NCI-H345 (cell line): ENCODE measurements at places on chromosomes 1 and 21.

DNA sequence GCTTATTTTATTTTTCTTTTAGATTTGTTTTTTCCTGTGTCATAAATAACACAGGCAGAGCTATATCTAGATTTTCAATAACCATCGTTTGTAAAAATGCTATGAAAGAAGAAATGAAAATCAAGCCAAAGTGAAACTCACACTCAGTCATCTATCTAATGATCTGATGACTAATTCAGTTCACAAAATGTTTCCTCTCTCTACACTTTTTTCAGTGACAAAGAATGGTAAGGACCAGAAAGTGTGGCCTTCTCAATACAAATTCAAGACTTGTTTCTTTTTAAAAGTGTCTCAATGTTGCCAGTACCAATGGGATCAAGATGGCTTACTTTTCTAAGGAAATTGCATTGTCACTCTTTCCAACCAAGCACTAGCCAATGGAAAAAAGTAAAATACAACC is 282.8 kb upstream of the PKN2 start:
- DNase-seq = no peak

DNA sequence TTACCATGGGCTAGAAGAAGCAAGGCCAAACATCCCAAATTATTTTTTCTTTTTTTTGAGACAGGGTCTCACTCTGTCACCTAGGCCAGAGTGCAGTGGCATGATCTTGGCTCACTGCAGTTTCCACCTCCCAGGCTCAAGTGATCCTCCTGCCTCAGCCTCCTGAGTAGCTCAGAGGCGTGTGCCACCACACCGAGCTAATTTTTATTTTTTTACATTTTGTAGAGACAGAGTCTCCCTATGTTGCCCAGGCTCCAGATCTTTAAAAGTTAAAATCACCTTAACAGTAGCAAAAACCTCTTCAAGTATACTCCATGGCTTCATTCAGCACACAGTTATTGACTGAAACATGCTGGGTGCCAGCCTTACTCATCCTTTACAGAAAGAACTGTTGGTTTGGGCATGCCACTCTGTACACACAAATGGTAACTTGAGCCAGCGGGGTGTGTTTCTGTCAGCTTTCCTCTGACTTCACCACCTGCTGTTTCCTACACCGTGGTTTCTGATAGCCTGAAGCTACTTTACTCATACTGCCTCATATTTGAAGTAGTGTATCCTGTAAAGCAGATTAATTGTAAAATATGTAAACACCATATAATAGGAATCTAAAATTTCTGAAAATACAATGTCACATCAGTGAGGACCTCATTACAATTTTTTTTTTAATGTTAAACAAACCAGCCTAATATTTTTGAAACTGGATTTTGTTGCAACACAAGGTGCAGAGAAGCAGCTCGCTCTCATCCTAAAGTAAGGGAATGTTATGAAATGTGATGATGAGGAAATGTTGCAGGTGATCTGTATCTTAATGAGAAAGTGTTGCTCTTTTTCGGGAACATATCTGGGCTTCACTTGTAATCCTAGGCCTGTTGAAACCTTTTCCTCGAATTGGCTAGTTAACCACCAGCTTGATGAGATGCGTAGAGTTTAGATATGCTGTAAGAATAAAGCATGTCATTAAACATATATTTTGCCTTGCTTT is 113.9 kb downstream of the ATP5PO start:
- DNase-seq = peak; percentile 98

DNA sequence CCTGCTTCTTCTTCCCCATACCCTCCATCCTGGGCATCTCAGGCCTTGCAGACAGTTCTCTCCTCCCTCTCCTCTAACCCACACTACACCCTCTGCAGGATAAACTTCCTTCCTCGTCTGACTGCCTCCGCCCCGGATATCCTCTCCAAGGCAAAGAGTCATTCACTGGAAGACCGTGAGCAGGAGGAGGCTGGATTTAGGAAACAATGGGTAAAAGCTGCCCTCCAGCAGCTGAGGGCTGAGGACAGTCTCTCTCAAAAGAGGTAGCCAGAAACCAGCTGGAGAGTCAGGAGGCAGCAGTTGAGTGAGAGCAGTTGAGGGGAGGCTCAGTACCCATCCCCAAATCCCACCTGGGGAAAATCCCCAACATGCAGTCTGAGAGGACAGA is 1.4 kb downstream of the CSRP1 start:
- DNase-seq = peak; percentile 61

GRCh38 chr1:218156595-218156994 is 128.5 kb upstream of the RRP15 start:
- DNase-seq = peak; percentile 76

- no peak for DNase-seq
Measured at GRCh38 chr1:27564710-27565649, 39.0 kb downstream of the AHDC1 start.

GRCh38 chr1:101484689-101485338 is 248.0 kb downstream of the S1PR1 start:
- no peak for DNase-seq

DNA sequence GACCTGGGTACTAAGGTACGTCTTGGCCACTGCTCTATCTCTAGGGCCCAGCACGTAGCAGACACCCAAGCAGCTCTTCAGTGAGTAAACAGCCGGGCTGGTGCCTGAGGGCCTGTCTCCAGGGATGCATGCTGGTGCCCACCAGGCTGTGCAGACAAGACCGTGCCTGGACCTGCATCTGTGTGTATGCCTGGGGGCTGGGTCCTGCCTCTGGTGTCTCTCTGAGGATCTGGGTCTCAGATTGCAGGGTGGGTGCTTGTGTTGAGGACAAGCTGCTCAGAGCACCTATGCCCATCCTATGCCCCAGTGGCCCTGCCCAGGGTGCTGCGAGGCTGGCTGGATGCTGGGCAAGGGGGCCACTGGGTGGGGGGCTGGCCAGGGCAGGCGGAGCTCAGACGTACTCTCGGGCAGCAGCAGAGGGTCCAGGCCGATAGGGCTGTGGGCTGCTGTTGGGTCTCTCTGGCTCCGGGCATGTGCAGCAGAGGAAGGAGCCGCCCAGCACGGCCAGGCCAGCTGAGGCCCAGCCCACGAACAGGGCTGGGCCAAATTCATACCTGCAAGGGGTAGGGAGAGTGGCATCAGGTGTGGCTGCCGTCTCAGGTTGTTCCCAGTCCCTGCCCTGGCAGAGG is 4.4 kb downstream of the CLDN19 start:
- DNase-seq = peak; percentile 26

DNA sequence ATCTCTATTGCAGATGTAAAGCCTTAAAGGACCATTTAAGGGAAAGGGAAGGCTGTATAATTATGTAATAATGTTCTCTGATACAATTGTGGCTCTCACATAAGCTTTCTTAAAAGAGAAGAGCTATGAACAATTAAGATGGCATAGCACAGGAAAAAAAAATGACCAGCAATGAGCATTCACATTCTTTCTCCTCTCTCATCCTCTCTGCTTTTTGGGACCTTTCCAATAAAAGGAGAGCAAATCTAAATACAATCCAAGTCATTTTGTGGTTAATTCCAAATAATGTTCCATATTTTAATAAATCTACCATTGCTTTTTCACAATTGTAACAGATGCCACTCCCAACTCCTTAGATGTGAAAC is 23.5 kb downstream of the SMYD3 start:
- DNase-seq = no peak

DNA sequence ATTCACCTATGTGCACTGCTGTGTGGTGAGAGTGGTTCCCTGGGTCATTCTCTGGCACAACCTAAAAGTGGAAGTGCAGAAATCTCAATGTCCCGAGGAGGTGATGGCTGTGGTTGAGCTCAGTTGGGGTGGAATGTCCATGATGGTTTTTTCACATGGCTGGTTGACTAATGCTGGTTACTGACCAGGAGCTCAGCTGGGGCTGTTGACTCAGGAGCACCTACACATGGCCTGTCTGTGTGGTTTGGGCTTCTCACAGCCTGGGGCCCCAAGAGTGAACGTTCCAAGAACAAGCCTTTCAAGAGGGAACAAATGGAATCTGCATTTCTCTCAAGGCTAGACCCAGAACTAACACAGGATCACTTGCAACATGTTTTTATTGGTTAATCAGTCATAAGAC is 6.4 kb upstream of the KANK4 start:
- no peak for DNase-seq

DNA sequence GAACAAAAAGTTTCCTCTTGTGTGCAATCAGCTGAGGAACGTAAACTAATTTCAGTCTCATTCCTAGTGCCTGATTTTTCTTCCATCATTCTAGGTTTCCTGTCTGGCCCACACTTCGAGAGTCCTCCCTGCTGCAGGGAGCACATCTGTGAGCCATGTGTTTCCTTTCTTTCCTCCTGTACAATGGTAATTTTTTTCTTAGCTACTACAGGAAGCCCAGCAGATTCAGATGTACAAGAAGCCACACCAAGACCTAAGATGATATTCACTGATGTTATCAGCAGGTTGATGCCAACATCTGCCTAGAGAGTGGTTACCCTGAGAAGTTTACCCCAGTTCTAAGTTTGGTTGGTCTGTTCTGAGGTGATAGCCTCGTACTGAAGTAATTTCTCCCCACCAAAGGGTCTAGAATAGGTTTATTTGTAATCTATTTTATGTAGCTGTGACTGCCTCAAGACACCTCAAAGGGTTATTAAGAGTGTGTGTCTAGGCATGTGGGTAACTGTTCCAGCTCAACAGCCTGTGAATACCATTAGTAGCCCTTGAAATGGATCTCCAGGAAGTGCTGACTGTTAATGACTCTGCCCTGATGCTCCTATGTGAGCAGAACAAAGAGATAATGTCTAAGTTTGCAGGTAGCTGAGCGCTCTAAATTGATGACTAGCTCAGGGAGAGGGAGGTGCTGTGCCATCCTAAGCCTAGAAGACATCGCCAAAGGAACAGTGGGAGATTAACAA is 31.7 kb upstream of the CLDN14 start:
- no peak for DNase-seq

DNA sequence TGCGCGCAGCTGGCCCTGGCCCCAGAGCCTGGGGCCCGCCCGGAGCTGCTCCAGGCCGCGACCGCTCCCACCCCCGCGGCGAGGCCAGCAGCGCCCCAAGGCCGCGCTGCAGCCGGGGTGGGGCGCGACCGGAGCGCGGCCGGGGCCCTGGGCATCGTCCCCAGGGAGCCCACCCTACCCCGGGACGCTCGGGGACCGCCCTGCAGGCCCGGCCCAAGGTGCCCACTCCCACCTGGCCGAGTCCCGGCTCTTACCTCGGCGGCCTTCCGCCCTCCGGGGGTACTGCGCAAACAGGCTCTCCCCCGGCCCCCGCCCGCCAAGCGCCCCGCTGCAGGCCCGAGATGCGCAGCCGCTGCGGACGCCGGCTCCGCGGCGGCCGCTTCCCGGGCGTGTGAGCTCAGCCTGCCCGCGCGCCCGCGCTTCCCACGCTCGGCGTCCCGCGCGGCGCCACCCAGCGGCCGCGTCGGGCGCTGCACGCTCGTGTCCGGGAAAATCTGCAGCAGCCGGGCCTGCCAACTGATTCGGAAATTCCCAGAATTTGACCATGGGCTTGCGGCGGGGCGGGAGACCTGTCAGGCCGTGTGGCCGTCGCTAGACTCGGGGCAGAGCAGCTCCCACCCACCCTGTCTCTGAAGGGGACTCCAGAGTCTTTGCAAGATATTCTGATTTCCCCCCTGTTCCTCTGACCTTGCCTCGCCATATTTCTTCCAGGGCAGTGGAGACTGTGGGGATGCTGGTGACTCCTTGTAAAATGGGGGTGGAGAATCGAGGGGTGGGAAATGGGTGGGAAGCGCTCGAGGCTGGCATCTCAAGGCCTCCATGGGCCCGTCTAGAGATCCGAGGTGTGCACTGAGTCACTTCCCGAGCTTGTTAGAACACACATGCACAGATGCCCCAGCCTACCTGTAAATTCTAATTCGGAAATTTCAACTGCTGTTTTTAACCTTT is 41.9 kb downstream of the CD34 start:
- DNase-seq = peak; percentile 73

GRCh38 chr1:109935451-109935900 is 24.8 kb downstream of the CSF1 start:
- no peak for DNase-seq

- no peak for DNase-seq
Measured at GRCh38 chr1:3516911-3517675, 62.6 kb downstream of the ARHGEF16 start.

DNA sequence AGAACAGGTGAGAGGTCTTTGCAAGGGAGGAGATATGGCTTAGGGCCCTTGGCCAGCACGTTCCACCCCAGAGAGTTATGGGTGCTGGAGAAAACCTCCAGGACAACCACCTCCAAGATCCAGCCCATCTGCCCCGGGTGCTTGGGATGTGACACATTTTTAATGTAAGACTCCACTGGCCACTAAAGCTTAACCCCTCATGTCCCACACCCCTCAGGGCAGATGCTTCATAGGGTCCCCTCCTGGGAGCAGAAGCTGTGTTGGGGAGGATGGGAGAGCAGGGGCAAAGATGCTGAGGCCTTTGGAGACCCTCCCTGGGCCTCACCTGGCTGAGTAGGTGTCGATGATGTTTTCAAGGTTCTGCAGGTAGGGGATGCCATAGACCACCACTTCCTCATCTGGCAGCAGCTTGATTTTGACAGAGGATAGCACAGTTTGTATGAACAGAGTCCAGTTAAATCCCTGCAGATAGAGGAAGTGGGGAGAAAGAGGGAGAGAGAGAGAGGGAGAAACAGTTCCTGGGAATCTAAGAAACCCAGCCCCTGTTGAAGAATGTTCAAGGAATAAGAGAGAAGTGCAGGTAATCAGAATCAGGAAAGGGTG is 11.9 kb downstream of the PRXL2B start:
- no peak for DNase-seq

DNA sequence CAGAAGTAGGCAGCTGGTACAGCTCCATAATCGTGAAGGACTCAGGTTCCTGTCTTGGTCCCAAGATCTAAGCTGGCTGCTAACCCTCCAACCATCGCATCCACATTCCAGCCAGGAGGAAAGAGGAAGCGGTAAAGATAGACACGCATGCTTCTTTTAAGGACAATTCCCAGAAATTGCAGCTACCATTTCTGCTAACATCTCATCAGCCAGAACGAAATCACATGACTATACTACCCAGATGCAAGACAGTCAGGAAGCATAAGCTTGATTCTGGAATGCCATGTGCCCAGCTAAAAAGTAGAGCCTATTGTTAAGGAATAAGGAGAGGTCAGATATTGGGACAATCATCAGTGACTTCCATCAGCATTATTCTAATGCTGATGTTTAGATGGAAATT is 110.4 kb downstream of the EPHB2 start:
- DNase-seq = no peak

DNA sequence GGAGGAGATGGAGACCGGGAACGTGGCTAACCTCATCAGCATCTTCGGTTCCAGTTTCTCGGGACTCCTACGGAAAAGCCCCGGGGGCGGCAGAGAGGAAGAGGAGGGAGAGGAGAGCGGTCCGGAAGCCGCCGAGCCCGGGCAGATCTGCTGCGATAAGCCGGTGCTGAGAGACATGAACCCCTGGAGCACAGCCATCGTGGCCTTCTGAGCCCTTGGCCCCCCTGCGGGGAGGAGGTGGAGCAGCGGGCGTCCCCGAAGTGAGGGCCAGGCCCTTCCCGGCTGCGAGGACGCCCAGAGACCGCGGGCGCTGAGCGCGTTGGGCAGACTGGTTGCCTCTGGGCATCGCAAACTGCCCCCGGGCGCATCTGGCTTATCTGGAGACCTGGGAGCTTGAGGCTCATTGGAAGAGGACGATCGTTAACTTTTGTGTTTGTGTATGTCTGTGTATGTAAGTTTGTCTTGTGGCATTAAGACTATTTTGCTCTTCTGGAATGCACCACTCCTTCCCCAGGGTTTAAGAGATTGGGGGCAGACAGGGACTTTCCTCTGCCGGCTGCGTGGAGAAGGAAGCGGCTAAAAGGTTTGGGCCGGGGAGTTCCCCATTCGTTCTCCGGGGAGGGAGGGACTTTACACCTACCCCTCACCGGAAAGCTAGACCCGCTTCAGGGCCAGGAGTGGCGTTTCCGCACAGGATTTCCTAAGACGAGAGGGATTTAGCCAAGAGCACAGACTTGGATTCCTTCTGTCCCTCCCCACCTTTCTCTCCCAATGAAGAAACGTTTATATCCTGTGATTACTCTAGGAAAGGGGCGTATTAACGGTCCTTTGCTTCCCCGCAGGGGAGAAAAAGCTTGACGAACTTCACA is 1.4 kb downstream of the IER5 start:
- DNase-seq = peak; percentile 68
